ENCODE measurements at places on chromosomes 1 and 21.

DNA sequence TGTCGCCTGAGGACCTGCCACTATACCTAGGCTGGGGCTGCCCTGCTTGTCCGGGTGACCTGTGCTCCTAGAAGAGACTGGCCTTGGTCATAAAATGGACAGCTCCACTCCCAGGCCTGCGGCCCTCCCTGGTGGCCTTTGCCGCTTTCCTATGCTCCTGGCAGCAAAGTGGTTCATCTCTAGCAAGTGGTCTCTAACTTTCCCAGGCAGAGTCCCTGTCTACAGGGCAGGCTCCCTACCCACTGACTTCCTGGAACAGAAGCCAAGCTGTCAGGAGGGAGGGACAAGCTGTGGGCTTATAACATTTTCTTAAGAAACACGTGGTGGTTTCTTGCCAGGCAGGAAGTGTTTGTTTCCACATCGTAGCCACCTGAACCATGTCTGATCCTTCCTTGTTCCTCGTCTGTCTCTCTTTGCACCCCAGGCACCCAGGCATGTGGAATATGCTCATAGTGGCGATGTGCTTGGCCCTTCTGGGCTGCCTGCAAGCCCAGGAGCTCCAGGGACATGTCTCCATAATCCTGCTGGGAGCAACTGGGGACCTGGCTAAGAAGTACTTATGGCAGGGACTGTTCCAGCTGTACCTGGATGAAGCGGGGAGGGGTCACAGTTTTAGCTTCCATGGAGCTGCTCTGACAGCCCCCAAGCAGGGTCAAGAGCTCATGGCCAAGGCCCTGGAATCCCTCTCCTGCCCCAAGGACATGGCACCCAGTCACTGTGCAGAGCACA, 10.1 kb downstream of the H6PD start:
- no peak for DNase-seq

GRCh38 chr1:42745851-42746250, 5.8 kb upstream of the CLDN19 start:
- DNase-seq, result no peak

DNA sequence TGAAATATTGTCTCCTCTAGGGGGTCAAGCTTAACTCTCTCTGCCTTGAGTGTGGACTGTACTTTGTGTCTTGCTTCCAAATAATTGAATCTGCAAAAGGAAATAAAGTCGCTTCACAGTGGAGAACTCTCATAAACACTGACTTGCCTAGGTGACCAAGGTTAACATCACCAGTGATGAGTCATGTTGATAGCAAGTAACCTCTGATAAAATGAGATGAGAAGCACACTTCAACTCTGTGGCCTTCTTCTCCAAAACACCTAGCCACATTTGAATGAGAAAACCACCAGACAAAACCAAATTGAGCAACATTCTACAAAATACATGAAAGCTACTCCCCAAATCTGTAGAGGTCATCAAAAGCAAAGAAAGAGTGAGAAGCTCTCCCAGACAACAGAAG, 37.6 kb downstream of the PDE4B start:
- no peak for DNase-seq

GRCh38 chr21:26171258-26172100, 909 bp upstream of the APP start:
- DNase-seq, result no peak

DNA sequence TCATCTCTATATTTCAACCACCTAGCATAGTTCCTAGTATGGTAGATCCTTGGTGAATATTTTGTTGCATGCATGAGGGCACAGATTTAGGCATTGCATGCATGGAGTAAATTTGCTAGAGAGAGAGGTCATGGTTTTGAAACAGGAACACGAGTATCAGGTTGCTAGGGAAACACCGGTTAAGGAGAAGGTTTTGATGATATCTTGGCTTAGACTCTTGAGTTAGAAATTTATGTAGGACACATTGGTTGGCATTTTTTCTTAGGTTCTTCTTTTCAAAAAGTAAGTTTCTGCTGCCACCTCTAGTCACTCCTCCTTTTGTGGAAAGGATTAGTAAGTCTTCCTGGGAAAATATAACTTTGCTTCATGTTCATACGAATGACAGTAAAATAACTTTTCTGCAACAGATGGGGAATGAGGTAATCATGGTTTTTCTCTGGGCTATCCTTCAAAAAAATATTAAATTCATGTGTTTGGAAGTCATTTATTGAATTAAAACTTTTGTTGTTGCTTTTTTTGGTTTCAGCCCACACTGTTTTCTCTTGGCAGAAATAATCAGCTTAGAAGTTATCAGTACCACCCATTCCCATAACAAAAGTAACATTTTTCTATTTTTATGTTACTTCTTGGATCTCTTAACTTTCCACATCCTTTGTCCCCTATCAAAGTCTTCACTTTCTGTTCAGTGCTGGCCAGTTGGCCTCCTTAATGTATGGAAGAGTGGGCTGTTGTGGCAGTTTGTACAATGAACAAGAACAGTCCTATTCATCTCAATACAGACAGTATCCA, 97.3 kb downstream of the PLA2G4A start:
- DNase-seq, result no peak

GRCh38 chr1:172561252-172561651, 28.3 kb downstream of the SUCO start:
- no peak for DNase-seq

GRCh38 chr1:234871039-234871709, 257.5 kb downstream of the TOMM20 start:
- DNase-seq, result no peak

DNA sequence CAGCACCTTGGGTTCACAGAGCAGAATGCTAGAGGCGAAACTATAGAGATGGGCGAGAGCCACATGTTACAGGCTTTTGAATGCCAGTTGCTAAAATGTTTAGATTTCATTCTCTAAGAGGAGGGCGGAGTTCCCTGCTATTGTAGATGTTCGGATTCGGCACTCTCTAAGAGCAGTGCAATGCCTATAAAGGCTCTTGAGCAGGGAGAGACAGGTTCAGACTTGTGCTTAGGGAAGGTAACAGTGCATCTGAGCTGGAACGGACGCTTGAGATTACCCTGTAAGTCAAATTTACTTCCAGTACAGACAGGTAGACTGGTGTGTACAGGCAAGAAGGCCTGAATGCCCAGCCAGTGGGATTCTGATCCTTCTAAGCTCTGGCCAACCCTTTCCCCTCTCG, 15.3 kb downstream of the LURAP1 start:
- DNase-seq, result no peak

- no peak for DNase-seq
Measured at GRCh38 chr1:33791251-33791650, 72.6 kb upstream of the HMGB4 start.

DNA sequence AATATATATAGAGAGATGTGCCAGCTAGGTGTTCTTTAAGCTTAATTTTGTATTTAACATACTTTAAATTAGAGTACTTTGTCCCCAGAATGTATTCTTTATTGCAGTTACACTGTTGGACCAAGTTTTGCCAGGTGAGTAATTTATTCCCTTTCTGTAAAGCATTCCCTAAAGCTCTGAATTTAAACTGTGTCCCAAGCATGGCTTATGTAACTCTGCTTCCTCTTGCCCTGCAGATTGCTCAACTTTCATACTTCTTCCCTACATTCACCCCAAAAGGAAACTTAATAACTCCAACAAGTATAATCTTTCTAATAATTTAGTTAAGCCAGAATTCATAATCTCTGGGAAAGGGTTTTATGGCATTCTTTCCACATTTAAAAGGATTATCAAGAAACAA, 5.6 kb downstream of the LYPLAL1 start:
- no peak for DNase-seq

Measured in nucleus accumbens (tissue), 56 donors.